T-helper 2 cell (primary cell): ENCODE measurements at places on chromosomes 12 and 14.
A peak's percentile ranks its signal among the peaks of the same experiment; 100 is the strongest.

GRCh38 chr14:101557811-101558738 lies 3.2 kb upstream of the DIO3 start:
- no peak for DNase-seq

- no peak for DNase-seq
These were observed 135.7 kb downstream of the TMEM132C start for GRCh38 chr12:128402486-128403243.

GRCh38 chr12:53346491-53346890 lies 10.3 kb upstream of the SP7 start:
- no peak for DNase-seq

GRCh38 chr12:51923506-51924365 lies 16.4 kb downstream of the ACVRL1 start:
- DNase-seq: peak; percentile 41

DNA sequence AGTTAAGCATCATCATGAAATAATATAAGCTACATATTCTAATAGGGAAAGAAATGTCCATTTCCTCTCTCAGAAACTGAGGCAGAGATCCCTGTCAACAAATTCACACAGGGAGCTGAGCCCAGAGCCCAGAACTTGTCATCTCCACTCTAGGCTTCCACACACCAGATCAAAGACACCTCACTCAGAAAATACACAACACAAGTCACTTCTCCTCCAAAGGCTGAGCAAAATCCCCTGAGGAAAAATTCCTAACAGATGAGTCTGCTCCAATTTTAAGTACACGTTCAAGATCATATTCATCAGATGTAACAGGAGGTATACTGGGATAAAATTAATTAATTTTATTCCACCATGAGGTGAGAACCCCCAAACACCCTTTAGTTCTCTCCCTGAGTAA lies 227.3 kb downstream of the DPF3 start:
- no peak for DNase-seq

DNA sequence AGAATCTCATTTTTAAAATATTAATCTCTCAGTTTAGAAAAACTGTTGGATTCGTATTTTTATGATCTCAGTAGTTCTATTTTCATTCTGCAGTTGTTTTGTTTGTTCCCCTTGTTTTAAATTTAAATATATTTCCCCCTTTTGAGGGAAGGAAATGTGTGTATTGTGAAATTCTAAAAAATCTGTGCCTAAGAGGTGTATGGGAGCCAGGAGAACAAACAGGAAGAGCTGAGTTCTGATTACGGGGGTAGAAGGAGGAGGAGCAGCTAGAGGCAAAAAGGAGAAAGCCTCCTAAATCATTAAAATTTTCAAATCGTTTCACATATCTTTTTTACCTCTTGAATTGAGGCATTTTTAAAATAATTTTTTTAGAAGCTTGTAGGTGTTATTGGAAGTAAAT lies 2.3 kb downstream of the RDH12 start:
- no peak for DNase-seq

GRCh38 chr12:132617822-132618682 lies 524 bp upstream of the P2RX2 start:
- no peak for DNase-seq

DNA sequence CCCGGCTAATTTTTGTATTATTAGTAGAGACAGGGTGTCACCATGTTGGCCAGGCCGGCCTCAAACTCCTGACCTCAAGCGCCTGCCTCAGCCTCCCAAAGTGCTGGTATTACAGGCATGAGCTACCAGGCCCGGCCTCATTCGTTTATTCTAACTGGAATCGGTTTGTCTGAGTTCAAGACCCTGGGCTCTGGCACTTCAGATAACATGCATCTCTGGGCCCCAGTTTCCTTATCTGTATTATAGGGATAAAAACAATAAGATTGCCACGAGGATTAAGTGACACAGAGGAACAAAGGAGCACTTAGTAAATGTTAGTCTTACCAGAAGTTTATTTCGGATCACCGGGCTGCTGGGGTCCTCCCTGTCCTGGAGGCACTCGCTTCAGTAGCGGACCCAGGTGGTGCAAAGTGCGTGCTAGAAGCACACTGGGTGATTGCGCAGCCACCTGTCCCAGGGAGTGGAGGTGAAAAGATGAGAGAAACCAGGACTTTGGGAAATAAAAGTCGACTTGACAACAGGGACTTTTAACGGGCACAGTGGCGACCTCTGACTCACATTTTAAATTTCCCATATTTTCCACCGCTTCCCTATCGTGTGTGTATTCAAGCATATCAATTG lies 37.5 kb downstream of the ACACB start:
- no peak for DNase-seq

- DNase-seq: no peak
These were observed 72.0 kb upstream of the DBX2 start for GRCh38 chr12:45122768-45123380.

DNA sequence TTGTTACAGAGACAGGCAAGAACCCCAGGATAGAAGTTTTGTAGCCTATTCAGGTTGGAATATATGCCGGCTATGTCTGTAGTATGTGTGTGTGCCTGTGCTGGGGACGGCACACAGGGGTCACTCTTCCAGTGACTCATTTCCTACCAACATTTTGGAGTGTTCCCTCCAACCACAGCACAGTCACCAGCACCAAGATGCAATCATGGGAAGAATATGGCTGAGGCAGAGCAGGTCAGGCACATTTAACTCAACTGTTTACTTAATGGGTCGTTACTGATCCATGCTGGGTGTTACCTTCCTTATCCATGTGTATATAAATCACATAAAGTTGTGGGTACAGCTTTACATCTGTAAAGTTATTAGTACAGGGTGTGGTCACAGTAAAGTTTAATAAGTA lies 178.3 kb downstream of the PRKD1 start:
- no peak for DNase-seq

GRCh38 chr12:129911428-129912049 lies 7.7 kb upstream of the TMEM132D start:
- DNase-seq: no peak

DNA sequence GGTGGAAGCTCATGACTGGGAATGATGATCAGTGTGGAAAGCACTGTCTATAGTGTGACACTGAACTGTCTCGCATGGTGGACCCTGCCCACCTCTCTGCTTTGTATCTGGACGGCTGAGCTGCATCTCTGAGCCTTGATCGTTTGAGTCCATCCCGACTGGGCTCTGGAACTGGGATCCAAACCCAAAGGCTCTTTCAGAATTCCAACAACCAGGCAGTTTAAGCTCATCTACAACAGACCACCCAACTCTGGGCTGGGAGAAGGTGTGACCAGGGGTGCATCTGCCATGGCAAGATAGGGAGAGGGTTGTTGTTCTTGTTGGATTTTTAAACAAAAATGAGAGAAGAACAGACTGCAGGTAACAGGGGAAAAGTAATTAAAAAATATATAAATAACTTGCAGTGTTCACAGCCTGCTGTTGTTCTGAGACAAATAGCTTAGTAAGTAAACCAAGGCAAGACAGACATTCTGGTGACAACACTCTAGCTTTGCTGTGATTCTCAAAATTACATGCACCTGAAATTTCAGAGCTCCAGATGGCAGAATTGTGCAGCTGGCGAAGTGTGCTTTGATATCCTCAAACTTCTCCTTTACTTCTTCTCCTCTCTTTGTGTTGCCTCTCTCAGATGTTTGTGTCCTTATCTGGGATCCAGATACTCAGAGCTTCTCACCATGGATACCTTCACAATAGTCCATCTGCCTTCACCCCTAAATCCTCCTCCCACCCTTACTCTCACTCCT lies 209.6 kb downstream of the EMP1 start:
- DNase-seq: no peak

DNA sequence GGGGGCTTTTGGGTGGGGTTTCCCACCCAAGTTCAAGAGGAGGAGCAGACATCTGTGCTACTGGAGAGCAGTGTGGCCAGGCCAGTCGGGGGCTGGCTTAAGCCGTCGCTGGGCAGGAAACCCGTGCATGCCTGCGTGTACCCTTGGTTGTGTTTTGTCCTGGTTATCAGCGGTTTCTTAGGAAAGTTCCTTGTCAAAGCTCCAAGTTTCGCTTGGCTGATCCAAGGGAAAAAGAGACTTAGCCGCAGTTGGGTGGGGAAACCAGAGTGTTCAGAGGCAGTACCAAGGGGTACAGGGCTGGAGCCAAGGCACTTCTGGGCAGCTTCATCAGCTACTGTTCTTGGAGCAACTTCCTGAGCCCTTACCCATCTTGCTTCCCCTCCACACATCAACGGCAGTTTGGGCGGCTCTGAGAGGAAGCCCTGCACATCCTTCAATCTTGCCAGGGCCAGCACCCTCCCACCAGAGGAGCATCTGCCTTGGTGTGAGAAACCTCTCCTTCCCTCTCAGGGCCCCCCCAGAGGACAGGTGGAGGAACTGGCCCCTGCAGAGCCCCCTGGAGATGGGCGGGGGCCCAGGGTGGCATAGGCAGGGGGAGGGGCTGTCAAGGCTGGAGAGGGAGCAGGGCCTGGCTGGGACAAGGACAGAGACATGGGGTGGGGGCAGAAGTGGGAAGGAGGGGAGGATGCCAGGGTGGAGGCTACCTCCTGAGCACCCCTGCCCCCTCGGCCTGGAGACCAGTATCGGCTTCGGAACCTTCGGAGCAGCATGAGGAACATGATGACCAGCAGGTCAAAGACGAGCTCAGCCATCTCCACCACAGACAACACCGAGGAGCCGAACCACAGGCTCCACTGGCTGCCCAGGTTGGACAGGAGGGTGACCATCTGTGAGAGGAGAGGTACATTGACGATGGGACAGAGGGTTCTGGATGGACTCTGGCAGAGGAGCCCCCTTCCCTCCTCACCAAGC lies 5.8 kb upstream of the TNFRSF1A start:
- no peak for DNase-seq

GRCh38 chr14:92573761-92574498 lies 60.3 kb downstream of the RIN3 start:
- no peak for DNase-seq

GRCh38 chr14:56905282-56905681 lies 95.0 kb upstream of the OTX2 start:
- no peak for DNase-seq

DNA sequence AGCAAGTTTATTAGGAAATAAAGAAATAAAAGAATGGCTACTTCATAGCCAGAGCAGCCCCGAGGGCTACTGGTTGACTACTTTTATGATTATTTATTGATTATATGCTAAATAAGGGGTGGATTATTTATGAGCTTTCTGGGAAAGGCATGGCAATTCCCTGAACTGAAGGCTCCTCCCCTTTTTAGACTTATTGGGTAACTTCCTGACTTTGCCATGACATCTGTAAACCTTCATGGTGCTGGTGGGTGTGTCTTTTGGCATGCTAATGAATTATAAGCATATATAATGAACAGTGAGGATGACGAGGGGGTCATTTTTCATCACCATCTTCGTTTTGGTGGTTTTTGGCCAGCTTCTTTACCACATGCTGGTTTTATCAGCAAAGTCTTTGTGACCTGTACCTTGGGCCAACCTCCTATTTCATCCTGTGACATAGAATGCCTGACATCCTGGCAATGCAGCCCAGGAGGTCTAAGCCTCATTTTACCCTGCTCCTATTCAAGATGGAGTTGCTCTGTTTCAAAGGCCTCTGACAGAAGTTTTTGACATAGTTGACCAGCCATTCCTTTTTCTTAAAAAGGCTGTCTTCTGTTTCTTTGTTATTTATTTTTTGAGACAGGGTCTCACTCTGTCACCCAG lies 11.1 kb upstream of the PTGES3 start:
- no peak for DNase-seq

GRCh38 chr14:103243764-103244737 lies 90.0 kb upstream of the EIF5 start:
- no peak for DNase-seq

- no peak for DNase-seq
These were observed 23.1 kb downstream of the GARIN6 start for GRCh38 chr12:99670635-99671034.

DNA sequence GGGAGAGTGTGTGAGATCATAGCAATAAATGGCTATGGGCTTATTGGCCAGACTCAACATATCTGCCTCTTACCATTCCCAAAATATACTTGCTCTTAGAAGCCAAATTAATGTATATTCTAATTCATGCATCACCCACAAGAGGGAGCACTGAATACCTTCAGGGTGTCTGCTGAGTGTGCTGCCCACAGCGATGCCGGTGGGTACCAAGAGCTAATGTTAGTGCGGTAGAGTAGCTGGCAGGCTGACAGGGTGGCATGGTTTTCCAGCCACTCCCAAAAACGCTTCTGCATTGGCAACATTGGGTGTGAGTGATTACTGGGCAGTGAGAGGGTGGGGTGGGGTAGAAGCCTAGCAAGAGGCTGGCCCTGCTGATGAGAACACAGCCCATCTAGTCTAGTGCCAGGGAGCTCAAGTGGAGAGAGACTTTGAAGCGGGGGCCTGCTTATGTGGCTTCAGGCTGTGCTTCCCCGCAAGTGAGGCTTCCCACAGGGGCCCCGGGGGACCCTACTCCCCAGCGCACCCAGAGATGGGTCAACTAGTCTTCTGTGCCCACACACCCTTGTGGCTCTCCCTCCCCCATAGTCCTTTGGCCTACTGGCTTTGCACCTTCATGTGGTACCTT lies 9.2 kb upstream of the PLEKHD1 start:
- peak; percentile 46 for DNase-seq

DNA sequence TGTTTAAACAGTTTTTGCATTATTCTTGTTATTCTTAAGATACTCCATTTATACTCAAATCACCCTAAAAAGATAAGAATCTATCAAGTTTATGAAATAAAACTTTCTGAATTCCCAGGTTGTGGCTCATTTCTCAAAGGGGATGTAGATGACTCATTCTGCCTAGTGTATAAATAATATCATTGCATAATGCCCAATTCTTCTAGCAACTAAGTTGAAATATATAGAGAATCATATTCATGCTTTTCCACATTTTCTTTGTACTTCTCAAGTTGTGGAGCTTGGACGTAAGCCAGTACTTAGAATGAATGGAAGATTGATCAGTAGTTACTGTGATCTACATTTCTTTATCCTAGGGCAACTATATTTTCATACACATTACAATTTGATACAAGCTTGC lies 201.1 kb downstream of the PPFIA2 start:
- no peak for DNase-seq

DNA sequence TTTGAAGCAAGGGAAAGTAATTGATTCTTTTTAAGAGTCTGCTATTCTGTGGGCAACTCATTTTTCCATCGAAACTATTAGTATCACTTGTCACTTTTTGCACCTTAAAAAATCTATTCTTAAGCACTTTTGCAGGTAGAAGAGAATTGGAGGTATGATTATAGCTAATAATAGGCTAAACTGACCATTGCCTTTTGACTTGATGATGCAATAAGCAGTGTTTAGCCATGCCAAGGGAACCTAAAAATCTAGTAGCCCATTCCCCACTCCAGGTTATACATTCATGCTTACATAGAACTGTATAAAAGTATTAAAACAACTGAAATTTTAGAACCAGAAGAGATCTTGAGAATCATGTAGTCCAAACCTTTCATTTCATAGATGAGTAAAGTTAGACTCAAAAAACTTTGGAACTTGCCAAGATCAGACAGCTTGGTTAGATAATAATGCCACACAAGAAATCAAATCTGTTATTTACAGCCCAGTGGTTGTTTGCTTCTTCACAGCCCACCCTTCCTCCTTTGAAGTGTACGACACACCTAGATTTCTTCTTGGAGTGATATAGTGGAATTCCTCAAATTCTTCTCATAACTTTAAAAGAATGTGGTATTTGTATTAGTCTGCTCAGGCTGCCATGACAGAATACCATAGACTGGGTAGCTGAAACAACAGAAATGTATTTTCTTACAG lies 21.7 kb upstream of the GARIN2 start:
- DNase-seq: no peak

GRCh38 chr12:89544022-89544421 lies 18.2 kb upstream of the POC1B start:
- no peak for DNase-seq

- peak; percentile 12 for DNase-seq
These were observed 70.2 kb downstream of the ETV6 start for GRCh38 chr12:11719678-11720099.

- DNase-seq: no peak
These were observed 36.8 kb downstream of the FGD4 start for GRCh38 chr12:32435921-32436705.
